Stimulated activated CD8-positive, alpha-beta memory T cell treated with anti-CD3 and anti-CD28 coated beads, Interleukin-4, amount 100 ng/mL, for 1 hour (primary cell): ENCODE measurements at places on chromosomes 5 and 9.

- no peak for DNase-seq
Observed at GRCh38 chr5:116502138-116502537, 72.5 kb downstream of the SEMA6A start.

- no peak for DNase-seq
Observed at GRCh38 chr9:128495296-128495695, 9.2 kb upstream of the GLE1 start.

- no peak for DNase-seq
Observed at GRCh38 chr5:439181-439580, 3.8 kb upstream of the EXOC3 start.

DNA sequence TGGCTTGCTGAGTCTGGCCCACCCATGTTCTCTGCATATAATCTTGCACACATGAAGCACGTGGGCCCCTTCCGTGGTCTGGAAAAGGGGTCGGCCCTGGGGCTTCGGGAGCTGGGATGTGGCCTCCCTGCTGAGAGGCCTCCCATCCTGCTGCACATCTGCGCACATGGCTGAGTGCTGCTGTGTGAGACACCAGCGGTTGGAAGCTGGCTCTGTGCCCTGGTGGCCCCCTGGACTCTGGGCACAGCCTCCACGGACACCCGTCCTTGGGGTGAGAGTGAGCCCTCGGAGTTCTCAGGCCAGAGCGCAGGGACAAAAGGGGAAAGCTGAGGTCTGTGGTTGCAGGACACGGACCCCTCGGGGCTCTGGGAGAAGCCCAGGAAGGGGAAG lies 115.8 kb downstream of the RXRA start:
- DNase-seq = no peak

GRCh38 chr9:131732061-131732526 lies 7.8 kb downstream of the RAPGEF1 start:
- DNase-seq = no peak

DNA sequence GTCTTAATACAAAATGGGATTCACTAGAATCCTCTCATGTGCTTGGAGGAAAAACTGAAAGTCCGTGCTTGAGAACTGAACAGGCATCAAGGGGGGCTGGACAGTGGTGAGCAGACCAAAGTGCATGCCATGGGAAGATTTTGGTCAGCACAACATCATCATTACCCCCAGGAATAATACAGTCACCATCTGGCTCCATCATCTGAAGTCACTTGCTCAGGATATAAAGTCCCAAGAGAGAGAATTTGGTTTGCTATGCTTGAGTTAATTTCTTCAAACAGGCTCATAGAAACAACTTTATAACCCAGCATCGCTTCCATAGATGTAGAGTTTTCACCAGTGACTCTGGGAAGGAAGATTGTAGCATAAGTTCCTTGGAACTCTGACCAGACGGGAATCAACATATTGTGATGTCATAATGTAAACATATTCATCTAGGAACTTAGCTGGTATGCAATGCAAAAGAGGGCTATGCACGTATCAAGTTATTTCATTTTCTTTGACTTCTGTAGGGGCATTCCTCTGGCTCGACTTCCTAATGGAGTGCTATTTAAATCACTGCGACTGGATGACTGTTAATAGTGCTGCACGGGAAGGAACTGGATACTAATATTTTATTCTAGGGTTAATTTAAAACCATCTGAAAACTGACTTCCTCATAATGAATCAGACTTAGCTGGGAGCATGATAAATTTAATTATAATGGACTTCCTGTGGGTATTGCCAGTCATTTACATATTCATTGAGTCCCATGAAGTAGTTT lies 145.2 kb downstream of the MTRR start:
- DNase-seq = no peak

DNA sequence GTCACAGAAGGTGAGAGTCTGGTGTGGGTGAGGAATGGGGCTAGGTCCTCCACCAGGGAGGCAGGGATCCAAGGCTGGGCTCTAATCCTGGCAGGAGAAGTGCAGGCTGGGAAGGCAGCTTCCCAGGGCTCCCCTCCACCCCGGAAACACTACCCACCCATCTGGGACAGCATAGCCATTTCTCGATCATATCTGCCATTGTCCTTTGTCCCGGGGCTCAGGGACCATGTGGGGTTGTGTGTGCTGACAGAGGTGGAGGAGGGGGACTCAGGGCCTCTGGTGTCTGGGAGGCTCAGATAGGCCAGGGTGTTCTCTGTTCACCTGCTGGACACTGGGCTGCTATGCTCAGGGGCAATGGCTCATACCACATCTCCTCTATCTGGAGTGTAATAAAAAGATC lies 32.2 kb upstream of the STRBP start:
- DNase-seq = no peak

DNA sequence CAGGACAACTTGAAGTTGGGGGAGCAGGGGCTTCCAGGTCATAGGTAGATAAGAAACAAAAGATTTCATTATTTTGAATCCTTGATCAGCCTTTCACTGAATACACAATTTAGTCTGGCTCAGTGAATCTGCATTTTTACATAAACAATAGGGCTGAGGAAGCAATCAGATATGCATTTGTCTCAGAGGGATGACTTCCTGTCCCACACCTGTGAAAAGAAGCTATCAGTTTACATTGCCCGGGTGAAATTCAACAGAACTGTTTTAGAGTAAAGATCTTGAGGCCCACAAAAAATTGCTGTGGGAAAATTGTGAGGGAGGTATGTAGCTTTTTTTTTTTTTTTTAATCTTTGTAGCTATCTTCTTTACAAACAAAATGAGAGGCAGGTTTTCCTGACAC lies 38.3 kb downstream of the DNAJB5 start:
- no peak for DNase-seq

DNA sequence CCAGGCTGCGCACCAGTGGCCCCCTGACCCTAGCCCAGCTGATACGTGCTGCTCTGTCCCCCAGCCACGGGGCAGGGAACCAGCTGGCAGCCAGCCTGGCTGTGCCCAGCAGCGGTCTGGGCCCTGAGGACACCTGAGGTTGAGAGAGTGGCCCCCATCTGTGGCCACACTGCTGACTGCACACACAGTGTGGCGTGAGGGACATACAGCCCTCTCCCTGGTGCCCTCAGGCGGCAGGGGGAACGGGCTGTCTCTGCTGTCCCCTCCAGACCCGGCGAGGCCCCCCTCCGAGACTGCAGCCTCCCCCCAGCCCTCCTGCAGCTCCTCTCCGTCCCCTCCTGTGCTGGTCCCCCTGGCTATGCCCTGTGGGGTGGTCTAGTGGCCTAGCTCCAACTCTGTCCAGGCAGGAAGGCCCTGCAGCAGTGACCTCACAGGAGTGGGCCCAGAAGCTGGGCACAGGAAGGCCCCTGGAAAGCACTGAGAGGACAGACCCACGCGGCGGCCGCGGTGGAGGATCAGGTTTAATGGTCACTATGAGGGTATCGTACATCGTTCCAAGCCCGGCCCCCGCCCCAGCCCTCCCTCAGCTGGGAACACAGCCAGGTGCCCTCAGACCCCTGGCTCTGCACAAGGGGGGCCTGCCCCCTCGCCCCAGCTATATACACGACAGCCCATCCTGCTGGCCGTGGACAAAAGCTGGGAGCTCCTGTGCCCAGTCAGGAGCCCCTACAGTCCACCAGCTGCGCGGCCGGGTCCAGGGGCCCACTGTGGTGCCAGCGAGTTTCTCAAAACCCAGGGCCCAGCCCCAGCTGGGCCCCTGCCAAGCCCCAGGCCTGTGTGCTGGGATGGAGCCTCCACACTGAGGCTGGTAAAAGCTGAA lies 6.8 kb upstream of the ENTPD8 start:
- no peak for DNase-seq

- DNase-seq = no peak
Observed at GRCh38 chr5:168887931-168888330, 308.8 kb upstream of the PANK3 start.

DNA sequence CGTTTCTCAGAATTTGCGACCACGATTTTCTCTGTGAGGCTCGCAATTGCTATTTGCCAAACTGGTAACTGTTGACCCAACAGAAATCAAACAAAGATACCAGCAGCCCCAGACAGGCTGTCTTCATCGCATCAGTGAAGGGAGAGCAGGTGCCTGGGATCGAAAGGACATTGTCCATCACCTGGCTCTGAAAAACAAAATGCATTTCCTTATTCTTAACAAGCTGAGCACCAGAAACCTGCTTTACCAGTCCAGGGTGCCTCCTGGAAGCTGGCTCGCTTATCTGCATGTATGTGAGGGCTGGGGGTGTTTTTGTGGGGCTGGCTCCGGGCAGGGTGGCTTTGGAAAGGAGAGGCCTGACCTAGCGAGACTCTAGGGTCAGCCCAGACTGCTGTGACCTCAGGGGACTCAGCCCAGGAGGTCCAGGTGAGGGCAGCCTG lies 24.7 kb downstream of the WWC1 start:
- no peak for DNase-seq

GRCh38 chr5:61151893-61152292 lies 10.4 kb downstream of the SMIM15 start:
- DNase-seq = no peak
